ENCODE measurements at places on chromosomes 11 and 22.

DNA sequence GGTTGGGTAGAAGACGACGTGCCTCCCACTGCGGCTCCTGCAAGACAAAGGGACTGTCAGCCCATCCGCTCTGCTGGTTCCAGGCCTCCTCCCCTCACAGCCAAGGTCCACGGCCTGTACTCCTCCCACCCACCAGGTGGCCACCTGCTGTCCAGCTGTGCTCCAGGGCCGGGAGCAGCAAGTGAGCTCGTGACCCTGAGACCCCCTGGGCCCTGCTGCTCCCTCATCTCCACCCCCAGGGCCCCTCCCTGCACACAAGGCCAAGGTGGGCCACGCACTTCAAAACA lies 27.4 kb downstream of the TSPAN4 start:
- no peak for DNase-seq

DNA sequence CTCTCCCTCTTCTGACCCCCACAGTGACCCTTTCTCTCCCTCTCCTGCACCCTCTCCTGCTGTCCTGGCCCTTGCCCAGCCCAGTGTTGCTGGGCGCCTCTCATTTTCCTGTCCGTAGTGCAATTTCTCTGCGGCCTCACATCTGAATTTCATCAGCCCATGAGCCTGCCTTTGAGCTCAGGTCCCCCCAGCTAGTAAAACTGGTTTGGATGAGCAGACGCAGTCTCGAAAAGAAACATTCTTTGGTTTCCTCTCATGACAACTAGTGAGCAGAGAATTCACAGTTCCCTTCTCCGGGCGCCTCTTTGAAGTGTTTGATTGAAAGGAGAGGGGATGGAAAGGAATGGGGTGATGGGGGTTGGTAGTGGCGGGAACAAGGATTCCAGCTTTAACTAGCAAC lies 126.0 kb upstream of the CADM1 start:
- DNase-seq, result no peak

DNA sequence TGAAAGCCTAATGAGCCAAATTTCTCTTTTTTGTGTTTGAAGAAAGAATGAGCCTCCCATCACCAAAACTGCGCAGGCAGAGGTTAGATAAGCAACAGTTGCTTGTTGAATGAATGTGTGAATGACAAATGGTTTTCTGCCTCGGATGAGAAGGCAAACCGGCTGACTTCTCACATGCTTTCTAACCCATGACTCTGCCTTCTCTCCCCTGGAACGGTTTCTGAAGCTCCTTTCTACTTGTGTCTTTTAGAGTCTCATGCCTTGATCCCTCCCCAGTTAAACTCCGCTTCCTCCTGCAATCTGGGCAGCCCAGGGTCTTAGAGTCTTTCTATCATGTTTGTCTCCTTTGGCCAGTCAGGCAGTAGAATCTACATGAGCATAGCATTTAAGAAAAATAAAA lies 342.1 kb upstream of the NCAM1 start:
- DNase-seq, result no peak

DNA sequence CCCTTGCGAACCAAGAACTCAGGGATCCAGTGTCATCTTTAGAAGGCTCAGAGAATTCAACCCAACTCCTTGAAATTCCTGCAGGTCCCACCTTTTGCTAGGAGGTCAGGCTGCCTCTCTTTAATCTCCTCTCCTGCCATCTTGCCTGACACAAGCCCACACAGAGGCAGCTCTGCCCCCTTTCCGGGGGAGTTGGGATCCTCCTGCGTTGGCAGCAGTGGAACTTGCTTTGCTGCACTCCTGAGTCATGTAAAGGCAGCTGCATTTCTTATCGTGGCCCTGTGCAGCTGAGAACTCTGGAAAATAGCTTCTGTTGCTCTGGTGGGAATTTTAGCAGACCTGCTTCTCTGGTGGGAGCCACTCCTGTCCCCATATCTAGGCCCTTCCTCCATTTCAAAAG lies 142.3 kb upstream of the TBCEL start:
- no peak for DNase-seq

DNA sequence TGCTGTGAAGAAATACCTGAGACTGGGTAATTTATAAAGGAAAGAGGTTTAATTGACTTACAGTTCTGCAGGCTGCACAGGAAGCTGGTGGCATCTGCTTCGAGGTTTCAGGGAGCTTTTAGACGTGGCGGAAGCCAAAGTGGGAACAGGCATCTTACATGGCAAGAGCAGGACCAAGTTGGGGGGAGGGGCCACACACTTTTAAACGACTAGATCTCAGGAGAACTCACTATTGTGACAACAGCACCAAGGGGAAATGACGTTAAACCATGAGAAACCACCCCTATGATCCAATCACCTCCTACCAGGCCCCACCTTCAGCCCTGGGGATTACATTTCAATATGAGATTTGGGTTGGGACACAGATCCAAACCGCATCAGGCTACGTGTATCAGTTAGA lies 11.1 kb upstream of the SCGB1D4 start:
- DNase-seq, result no peak

DNA sequence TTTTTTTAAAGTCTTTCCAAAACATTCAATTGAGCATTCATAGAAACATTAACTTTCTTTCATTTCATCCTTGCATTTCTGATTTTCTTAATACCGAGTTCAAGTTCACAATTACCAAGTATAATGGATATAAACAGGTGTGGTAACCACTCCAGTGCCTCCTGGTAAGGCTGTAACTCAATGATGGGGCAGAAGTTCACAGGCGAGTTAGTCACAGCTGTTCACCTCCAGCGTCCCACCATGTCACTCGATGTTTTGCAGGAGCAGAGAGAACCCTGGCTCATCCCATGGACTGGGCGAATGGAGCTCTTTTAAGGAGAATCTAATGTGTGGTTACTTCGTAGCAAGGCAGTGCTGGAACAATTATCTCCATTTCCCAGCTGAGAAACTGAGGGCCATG lies 94.4 kb upstream of the ALX4 start:
- no peak for DNase-seq

GRCh38 chr11:37718431-37718999 lies 1120.5 kb upstream of the RAG2 start:
- DNase-seq, result no peak

- DNase-seq, result no peak
These were observed 17.2 kb downstream of the POU2AF1 start for GRCh38 chr11:111361874-111362273.

DNA sequence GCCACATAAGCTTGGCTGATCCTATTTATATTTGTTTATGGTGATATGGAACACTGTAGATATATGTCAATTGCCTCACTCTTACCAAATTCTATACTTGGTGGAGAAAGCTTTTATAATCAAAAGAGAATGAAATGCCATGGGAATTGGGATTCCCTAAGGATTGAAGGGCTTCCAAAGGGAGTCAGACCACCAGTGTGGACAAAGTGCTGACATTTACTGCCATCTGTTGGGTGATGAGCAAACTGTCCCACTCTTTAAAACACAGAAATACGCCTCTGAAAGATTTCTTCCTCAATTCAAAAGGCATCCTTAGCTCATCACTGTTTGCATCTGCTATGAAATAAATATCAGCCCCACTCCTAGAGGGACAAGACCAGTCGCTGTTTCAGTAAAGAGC lies 7.1 kb downstream of the SLC1A2 start:
- no peak for DNase-seq

GRCh38 chr11:120192831-120193625 lies 17.8 kb upstream of the OAF start:
- DNase-seq, result no peak

- DNase-seq, result no peak
These were observed 42.3 kb upstream of the CCDC188 start for GRCh38 chr22:20192972-20193760.

- no peak for DNase-seq
These were observed 3.9 kb downstream of the ABTB2 start for GRCh38 chr11:34353881-34354280.

GRCh38 chr11:114209904-114210303 lies 86.3 kb upstream of the NNMT start:
- DNase-seq, result no peak

DNA sequence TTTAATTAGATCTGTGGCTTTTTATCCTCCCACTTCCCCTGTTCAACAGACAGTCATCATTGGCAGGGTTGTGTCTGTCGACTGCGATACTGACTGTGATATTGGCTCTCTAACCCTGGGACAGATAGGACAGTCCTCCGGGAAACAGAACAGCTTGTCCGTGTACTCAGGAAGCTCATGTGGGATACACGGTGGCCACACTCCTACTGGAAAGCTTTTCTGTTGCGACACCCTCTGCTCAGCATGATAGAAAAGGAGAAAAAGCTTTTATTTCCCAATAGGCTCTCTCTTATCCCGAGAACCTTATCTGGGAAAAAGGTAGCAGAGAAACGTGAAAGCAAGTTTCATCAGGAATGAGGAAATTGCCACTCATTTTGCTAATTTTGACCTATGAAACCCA lies 60.4 kb upstream of the HSPA8 start:
- no peak for DNase-seq

DNA sequence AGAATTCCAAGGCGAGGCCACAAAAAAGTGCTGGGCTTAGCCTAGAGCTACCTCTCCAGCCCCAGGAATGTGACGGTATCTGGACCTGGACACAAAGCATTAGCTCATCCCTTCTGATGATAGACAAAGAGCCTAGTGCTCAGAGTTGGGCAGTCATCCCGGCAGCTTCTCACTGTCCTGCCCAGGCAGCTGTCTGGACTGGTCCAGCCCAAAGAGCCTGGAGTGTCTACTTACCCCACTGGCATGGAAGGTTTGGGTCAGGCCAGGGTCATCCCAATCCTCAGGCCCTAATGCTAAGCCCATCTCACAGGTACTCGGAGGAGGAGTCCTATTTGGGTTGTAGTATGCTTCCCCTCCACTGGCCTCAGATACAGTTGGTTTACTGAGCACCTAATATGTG lies 31.0 kb downstream of the NAV2 start:
- DNase-seq, result no peak

DNA sequence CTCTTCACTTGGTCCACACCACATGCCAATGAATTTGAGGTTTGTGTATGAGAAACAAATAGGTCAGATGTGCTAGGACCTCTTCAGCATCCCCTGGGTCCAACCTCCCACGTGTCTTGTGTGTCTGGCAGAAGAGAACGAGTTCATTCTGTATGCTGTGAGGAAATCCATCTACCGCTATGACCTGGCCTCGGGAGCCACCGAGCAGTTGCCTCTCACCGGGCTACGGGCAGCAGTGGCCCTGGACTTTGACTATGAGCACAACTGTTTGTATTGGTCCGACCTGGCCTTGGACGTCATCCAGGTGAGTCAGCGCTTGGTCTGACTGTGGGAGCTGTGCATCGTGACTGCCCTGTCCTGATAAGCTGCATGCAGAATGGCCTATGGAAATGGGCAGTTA lies 101.0 kb upstream of the SORL1-AS1 start:
- no peak for DNase-seq

DNA sequence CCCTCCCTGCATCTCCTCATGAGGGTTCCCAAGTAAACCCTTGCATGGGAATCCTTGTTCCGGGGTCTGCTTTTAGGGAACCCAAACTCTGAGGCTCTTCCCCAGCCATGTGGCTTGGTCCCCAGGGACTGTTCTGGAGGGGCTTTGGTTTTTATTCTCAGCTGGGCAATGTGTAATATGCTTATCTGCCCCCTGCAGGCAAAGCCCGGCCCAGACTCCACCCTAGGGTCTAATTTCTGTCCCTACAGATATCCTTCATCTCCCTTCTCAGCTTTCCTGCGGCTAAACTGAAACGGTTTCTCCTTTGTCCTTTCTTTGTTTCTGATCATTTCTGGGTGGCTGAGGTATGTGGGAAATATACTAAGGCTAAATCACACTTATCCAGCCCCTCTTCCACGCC lies 37.1 kb downstream of the TST start:
- DNase-seq, result no peak

GRCh38 chr11:82871646-82872045 lies 28.6 kb downstream of the PRCP start:
- no peak for DNase-seq

GRCh38 chr11:122690384-122690783 lies 34.9 kb downstream of the UBASH3B start:
- DNase-seq, result no peak

DNA sequence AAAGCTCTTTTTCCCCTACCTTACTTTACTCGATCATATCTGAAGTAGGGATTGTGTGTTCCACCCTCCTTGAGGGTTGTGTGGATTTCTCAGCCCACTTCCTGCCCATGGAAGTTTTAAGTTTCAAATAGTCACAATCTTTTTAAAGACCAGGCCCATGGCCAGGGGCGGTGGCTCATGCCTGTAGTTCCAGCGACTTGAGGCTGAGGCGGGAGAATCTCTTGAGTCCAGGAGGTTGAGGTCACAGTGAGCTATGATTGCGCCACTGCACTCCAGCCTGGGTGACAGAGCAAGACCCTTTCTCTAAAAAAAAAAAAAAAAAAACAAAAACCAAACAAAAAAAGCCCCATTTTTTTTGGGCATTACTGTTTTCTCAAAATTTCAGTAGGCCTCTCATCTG lies 36.3 kb upstream of the LRRC10B start:
- DNase-seq, result no peak

- DNase-seq, result no peak
These were observed 22.0 kb upstream of the ZC3H12C start for GRCh38 chr11:110071197-110071596.

DNA sequence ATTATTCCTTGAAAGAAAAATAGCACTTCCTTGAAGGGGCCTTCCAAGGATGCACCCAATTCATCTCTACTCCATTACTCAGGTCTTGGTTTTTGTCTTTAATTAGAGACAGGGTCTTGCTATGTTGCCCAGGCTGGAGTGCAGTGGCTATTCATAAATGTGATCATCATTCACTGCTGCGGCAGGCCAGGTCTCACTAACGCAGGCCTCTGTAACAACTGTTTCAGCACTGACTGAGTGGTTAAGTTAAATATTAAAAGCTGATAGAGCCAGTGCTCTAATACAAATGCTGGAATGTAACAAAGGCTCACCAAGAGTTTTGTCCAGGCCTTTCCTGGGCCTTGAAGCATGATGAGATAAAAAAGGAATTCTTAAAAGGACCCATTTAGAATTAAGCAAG lies 61.4 kb upstream of the GNAZ start:
- no peak for DNase-seq

GRCh38 chr11:62487738-62488551 lies 58.7 kb downstream of the AHNAK start:
- no peak for DNase-seq

DNA sequence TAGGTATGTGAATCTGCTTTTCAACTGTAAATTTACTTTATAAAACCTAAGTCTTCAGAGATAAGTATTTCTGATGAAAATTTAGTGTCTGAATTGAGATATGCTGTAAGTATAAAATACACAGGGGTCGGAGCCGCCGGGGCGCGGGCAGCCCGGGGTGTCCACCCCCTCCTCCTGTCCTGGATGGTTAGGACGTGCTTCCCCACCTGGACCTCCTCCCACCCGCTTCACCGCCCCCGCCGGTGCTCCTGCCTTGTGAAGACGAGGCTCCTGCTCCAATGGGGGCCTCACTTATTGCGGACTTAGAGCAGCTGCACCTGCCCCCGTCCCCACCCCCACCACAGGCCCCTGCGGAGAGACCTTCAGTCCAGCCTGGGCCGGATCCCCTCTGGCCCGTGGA lies 21.3 kb upstream of the PHF21A start:
- DNase-seq, result no peak

- DNase-seq, result no peak
These were observed 757 bp upstream of the HINFP start for GRCh38 chr11:119120639-119121007.
